ENCODE measurements at places on chromosomes 5 and 9.

GRCh38 chr5:14453481-14453880, 128.1 kb upstream of the OTULINL start:
- DNase-seq, result no peak

- DNase-seq, result no peak
Measured at GRCh38 chr9:136119883-136120393, 1.3 kb upstream of the TMEM250 start.

- no peak for DNase-seq
Measured at GRCh38 chr9:110214586-110215355, 6.8 kb upstream of the C9orf152 start.

DNA sequence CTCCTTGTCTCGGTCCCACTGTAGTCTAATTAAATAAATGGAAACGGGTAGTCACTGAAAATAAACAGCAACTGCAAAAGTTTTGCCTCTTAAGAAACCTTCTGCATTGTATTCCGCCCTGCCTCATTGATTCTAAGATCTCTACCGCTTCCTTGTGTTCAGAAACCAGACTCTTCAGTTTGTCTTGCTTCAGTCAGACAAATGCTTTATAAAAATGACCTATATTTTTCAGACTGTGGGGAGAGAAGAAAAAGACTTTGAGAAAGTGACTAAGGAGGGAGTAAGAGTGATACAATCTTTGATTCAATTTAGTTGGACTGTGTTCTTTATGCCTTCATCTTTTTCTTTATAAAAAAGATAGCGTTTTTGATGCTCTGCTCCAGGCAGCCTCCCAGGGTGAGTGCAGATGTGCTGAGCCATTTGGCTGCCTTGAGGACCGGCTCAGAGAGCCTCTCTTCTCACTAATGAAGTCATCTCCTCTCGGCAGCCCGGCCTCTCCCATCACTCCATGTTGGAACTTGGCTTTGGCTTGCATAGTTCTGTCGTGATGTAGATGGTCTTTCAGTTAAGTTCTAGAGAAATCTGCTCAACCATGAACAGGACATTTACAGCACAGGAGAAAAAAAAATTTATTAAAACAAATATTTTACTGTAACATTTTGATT, 4.0 kb upstream of the VCAN start:
- DNase-seq, result no peak

DNA sequence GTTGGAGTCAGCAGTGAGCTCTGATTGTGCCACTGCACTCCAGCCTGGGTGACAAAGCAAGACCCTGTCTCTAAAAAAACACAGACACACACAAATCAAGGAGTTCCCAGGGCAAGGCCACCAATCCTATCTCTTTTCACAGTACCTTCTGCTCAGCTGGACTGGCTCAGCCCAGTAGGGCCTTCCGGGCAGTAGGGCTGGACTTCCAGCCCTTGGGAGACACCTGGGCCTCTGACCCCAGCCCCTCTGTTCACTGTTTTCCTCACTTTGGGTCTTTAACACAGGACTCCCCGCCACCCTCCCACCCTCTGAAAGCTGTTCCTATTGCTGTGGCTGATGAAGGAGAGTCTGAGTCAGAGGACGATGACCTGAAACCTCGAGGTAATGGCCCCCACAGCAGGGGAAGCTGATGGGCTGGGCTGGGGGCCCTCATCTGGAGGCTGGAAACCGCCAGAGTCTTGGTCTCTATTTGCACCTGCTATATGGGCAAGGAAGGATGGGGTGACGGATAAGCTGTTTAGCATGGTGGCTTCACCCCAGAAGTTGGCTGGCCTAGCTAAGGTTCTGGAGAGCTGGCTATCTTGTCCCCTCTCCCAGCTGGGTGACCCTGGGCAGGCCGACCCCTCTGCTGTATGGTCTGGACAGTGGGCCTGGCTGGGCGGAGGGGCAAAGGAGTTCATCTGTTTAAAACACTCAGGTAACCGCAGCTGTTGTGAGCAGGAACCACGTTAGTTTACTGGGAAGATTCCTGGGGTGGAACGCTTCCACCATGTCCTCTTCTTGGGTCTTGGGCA, 25.6 kb downstream of the USP20 start:
- no peak for DNase-seq

DNA sequence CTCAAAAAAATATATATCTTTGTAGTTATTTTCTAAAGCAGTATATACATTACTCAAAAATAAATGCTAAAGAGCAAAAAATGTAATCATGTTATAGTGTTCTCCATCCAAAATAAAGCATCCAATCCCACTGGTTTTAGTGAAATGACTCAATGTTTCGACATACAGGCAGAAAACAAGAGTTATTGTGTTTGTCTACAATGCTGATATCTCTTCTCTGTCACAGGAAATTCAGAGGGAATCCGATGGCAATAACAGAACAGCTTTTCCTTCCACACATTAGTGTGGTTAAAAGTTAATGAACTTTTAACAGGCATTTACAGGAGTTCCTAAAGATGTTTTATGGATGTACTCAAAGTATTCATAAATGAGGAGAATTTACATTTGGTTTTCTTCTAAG, 12.0 kb downstream of the TTC33 start:
- DNase-seq, result no peak

GRCh38 chr5:34978681-34979080, 49.3 kb downstream of the DNAJC21 start:
- no peak for DNase-seq

GRCh38 chr9:129126749-129127618, 15.8 kb downstream of the PTPA start:
- DNase-seq, result no peak

DNA sequence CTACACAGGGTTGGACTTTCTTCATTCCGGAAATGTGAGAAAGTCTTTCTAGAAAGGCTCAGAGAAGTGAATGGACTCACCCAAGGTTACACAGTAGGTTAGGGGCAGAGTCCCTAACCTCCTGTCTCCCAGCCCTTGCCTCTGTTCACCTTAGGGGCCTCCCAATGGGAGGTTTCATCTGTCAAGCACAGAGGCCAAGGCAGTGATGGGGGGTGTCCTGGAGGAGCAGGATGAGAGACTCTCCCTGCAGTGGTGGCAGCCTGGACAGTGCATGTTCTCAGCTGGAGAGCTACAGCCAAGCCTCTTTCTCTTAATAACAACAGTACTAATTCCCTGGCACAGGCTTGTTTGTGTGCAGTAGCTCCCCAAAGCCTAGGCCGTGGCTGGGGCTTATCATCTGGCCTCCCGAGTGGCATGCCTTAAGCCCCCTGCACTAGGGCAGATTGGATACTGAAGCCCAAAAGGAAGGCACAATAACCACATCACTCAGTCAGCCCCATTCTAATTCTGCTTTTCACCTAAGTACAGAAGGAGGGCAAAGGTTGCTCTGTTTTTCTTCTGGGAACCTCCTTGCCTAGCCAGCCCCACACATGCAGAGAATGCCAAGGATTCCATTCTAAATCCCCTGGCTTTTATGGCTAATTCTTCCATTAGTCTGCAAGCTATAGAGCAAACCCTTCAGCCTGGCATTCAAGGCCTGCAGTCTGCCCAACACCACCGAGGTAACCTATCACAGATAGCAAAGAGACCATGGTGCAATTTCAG, 50.2 kb upstream of the XPA start:
- DNase-seq, result no peak

DNA sequence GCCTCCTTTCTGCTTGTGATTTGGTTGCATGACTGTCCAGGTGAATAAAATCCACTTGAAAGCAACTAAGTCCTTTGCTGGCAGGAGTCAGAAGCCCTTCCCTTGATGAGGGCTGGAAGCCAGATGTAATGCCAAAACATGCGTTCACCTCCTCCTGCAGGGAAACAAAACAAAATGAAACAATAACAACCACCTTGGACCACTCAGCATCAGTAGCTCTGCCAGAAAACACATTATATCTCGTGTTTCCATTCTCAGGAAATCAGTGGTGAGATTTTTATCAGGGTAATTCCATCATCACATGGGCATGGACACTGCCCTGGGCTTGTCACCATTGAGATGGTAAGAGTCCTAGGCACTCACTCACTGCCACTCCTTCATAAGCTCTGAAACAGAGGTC, 350.3 kb upstream of the ACTBL2 start:
- no peak for DNase-seq

GRCh38 chr5:56598941-56599340, 216.4 kb upstream of the MAP3K1 start:
- DNase-seq, result no peak

DNA sequence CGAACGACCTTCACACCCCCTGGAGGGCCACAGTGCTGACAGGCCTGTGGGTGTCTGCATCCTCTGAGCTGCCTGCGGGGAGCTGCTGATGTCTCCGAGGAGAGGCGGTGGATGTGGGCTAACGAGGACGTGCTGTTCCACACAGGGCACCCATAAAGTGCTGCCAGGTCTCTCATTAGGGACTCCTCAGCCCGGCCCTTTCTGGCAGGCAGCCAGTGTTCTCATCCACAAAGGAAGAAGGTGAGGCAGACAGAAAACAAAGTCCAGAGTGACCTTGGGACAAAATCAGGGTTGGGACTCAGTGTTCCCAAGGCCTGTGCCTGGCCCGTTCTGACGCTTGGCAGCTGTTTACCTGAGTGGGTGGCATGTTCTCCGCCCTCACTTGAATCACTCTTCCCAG, 29.3 kb downstream of the CARTPT start:
- DNase-seq, result no peak

DNA sequence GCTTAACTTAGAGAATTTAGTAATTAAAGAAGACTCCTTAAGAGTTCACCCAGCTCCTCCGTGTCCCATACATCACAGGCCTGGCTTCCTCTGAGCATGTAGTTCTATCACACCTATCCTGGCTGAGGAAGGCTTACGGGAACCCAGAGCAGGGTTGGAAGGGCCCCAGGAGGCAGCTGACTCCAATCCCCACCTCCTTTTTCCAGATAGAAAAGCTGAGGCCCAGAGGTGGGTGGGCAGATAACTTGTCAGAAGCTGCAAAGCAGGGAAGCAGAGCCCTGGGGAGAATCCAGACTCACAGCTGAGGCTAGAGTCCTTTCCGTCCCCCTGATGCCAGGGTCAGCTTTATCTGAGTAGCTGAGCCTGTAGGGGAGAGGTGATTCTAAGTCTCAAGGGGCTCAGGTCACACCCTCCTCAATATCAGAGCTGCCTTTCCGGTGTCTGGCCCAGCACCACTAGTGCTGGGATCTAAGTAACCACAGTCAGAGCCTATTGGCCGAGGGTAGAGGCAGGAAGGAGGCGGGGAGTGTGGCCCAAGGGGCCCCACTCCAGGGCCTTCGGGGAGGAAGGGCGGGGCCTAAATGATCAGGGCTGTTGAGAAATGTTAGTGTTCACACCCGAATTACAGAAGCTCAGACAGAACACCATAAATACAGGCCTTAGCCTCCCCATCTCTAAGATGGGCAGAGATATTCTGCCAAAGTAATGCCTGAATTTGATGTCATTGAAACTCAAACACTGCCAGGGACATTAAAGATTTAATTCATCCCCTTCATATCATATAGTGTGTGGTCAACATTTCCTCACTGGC, 9.9 kb downstream of the CCDC69 start:
- peak; percentile 92 for DNase-seq

DNA sequence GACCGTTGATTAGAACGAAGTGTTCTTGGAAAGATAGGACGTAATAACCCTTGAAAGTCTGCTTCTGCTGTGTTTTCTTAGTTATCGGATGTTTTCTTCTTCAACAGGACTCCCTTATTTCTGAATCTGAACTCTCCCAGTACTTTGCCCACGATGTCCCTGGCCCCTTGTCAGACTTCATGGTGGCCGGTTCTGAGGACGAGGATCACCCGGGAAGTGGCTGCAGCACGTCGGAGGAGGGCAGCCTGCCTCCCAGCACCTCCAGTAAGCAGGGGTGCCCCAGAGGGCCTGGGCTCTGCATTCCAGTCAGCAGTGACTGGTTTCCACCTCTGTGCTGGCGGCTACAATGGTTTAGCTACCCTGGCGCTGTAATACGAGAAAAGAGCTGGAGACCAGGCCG, 102.1 kb downstream of the GOLPH3 start:
- DNase-seq, result peak; percentile 62

GRCh38 chr9:27511771-27512170, 12.3 kb upstream of the IFNK start:
- DNase-seq, result no peak

DNA sequence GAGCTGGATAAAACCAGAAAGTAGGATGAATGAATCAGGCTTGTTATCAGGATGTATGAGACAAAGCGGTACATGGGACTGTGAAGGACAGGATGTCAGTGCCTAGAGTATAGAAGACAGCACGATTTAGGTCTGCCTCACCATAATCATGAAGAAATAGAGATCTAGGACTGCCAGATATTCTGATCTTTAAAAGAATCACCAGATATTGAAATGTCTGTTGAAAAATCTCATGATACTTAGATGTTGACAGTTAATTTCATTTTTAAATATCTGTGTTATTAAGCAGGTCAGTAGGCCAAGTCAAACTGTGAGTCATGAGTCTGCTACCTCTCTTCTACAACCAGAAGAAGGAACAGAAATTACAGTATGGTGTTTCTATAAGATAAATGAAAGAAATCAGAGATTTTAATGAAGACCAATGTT, 65.0 kb downstream of the ST8SIA4 start:
- DNase-seq, result no peak

- no peak for DNase-seq
Measured at GRCh38 chr9:16147726-16148125, 594.9 kb downstream of the CCDC171 start.

DNA sequence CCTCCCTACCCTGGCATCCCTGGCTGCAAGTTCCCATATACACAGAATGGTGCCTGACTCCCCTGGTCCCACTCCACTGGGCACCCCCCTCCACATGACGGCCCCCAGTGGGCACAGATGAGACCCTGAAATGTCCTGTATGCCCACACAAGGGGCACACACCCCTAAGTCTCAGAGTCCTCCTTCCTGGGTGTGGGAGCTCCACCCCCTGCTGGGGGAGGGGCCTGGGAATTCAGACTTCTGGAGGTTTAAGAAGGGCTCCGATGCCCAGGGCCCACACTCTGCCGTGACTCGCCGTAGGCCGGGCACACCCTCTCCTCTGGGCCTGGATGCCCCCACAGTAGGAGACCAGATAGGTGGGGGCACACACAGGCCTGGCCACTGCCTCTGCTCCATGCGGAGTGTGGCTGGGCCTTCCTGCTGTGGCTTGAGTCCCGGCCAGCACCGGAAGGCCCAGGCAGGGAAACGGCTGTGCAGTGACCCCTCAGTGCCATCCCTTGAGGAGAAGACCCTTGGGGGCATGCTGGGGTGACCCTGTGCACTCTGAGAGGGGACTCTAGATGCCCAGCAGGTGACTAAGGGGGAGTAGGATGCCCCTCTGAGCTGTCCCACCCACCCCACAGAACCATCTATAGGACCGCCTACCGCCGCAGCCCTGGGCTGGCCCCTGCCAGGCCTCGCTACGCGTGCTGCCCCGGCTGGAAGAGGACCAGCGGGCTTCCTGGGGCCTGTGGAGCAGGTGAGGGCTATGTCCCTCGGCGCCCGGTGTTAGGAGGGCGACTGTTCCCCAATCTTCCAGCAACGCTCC, 6.5 kb downstream of the EGFL7 start:
- DNase-seq, result no peak

- DNase-seq, result no peak
Measured at GRCh38 chr5:95100551-95100950, 184.3 kb downstream of the MCTP1 start.

DNA sequence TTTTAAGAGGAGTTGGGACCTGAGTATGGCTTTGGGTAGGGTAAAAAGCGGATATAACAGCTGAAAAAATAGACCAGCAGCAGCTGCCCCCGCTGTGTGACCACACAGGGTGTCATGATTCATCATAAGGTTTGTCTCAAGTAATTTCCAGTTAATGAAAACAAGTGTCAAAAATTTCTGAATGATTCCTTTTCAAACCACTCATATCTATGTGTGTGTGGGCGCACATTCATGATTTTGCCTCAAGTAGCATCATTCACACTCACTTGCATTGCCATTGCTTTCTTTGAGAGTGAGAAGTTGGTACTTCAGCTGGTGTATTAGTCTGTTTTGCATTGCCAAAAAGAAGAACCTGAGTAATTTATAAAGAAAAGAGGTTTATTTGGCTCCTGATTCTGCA, 12.1 kb upstream of the TNFAIP8 start:
- no peak for DNase-seq
